ENCODE measurements at places on chromosomes 3 and 15.

DNA sequence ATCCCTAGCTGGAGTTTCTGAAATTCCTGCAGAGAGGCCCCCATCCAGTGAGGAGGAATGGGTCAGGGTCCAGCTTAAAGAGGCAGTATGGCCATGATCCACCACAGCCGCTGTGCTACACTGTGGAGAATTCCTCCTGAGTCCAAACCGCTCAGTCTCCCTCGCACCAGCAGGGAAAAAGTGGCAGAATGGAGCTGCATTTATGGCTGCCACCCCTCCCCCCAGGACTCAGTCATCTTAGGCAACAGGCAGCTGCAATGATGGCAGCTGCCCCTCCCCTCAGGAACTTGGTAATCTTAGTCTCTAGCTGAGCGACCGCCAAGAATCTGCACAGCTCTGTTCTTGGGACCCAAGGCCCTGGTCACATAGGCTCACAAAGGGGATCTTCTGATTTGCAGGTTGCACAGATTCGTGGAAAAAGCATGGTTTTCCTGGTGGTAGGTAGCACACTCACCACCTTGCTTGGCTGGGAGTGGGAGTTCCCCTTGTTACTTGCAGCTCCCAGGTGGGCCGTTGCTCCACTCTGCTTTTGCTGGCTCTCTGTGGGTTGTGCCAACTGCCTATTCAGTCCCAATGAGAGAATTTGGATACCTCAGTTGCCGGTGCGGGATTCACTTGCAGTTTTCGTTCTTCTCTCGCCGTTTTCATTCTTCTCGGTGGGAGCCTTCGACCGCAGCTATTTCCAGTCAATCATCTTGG is 204.1 kb downstream of the STXBP5L start:
- DNase-seq = no peak

DNA sequence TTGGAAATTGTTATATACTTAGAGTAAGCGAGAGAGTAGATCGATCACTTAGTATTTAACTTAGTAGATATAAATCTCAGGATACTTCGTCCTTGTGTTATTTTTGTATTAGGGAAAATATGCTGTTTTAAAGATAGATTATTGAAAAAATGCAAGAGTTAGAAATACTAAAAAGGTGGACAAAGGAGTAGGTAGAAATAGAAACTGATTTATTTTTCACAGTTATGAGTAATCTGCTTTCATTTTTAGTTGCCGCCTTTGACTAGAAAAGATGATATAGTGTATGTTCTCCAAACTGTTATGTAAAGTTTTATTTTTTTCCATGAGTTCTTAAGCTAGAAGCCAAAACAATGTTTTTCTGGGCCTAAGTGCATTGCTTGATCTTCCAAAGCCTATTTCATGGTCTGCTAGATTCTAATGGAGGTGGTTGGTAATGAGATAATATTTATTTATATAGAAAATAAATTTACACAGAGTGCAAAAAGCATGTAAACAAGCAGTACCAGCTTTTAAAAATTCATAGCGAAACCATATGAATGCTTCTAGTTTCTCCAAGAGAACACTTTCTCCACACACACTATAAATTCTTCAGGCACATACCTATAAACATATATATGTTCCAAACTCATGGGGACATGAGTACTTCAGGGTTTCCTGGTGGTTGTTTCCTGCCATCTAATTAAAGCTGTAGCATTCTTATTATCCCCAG is 61.1 kb downstream of the DIPK2A start:
- DNase-seq = no peak

DNA sequence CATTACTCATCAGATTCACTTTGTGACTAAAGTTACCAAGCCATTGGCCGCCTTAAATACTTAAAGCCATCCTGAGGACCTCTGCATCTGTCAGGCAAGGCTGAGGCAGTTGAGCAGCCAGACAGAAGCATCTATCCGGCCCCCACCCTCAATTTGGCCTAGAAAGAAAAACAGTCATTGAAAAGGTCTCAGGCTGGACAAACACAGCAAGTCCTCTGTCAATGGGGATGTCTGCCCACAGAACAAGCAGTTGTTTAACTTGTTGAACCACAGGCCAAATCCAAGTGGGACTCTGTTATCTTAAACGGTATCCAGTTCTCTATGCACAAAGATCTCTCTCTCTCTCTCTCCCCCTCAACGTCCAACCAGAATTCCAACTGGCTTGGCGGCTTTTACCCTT is 2.8 kb downstream of the ZIC4 start:
- no peak for DNase-seq

DNA sequence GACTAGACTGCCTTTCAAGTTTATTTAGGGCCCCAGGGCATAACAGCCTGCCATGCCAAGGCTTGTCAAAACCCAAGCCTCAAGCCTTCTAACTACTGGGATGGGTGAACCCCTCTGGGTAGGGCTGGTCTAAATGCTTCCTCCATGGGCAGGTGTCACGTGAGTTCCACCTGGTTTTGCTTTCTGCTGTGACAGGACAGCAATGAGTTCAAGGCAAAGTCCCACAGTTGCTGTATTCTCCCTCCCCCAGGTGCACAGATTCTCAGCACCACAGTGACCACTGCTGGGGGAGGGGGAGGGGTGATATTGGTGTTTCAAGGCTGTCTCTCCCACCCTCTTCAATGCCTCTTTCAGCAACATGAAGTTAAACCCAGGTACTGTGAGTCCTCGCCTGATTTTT is 46.9 kb upstream of the UBE2Q2 start:
- DNase-seq = no peak

DNA sequence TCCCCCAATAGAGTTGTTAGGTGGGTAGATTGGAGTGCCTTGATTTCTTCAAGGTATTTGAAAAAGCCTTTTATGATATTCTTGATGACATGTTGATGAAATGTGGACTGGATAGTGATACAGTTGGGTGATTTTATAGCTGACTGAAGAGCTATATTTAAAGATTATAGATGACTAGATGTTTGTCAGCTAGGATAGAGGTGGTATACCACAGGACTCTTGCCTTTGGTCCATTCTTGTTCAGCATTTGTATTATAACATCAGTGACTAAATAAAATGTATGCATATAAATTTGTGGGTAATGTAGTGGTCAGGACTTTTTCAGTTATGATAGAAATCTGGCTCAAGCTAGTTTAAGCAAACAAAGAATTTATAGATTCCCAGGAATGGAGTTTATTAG is 143.9 kb downstream of the ZNF609 start:
- DNase-seq = no peak

DNA sequence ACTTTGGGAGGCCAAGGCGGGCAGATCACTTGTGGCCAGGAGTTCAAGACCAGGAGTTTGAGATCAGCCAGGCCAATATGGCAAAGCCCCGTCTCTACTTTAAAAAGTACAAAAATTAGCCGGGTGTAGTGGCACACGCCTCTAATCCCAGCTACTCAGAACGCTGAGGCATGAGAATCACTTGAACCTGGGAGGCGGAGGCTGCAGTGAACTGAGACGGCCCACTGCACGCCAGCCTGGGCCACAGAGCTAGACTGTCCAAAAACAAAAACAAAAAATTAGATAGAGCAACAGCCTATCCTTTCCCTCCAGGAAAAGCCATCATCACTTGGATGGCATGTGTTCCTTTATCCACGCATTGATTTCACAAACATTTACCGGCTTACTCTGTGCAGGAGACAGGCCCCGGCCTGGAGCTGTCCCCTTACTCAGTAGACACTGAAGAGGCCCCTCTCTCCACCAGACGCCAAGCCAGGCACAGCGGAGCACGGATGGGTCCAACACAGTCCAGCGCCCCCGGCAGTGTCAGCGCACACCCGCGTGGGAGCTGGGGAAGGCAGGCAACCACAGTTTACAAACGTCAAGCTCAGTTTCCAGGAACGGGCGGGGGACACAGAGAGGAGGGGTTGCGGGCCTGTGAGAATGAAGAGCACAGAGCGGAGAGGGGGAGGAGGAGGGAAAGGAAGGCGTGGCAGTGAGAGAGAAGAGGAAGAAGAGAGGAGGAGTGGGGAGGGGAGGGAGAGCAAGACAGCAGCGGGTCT is 3.1 kb downstream of the GP5 start:
- no peak for DNase-seq

- DNase-seq = no peak
Measured at GRCh38 chr3:174325171-174325570, 534.0 kb upstream of the NAALADL2 start.

DNA sequence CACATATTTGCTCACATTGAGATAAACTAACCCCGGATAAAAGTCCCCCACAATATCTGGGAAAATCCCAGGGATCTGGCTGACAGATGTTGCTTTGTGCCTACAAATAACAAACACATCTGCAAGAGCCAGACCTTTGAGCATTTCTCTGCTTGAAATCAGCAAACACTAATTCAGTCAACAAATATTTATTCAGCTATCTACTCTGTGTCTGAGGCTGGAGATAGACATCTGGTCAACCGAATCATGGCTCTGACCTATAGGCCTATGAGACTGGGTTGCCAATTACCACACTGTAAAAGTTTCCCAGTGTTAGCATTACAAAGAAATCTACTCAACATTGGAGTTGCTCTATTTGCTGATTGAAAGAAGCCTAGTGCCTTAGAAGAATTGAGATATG is 201.1 kb upstream of the CADPS start:
- peak; percentile 6 for DNase-seq

GRCh38 chr3:2623436-2623835 is 486.7 kb downstream of the IL5RA start:
- DNase-seq = no peak

DNA sequence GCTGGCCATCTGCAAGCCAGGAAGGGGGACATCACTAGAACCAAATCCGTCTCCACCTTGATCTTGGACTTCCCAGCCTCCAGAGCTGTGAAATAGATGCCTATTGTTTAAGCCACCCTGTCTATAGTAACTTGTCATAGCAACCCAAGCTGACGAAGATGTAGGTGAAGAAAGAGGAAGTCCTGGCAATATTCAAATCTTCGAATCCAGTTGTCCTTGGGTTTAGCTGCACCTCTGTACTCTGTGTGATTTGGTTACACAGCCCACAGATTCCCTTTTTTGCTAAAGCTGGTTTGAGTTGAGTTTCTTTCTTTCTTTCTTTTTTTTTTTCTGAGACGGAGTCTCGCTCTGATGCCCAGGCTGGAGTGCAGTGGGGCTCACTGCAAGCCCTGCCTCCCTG is 68.0 kb upstream of the XCR1 start:
- no peak for DNase-seq

Measured in NCI-H1092 treated with DMSO at 0.1 percent for 48 hours (cell line).